ENCODE measurements at places on chromosomes 5 and 9. TPM values are rescaled to one million over a fixed set of nuclear protein-coding genes. Genes with fewer than 3 reads are reported as not detected.

DNA sequence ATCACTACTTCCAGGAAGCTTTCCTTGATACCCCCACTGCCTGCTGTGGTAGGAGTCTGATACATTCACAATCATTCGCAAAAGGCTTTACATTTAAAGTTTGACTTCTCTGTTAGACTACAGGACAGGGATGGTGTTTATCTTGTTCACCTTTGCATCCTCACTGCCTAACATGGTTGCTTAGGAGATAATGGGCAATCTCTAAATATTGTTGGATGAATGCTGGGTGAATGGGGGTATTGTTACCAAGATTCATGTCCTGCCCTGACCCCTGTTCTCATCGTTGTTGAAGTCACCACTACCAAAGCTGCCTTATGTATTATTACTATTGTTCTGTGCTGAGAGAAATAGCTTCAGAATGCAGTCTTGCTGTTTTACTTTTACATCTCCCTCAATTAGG lies 7.7 kb upstream of the TMEFF1 start:
- DNase-seq = no peak

- no peak for DNase-seq
Measured at GRCh38 chr5:159749146-159749545, 167.1 kb upstream of the ADRA1B start.

GRCh38 chr5:57559110-57559635 lies 76.6 kb upstream of the ACTBL2 start:
- DNase-seq = no peak

- DNase-seq = no peak
Measured at GRCh38 chr9:88567870-88568269, 32.9 kb downstream of the NXNL2 start.

GRCh38 chr5:52783226-52783959 lies 4.3 kb upstream of the ITGA1 start:
- no peak for DNase-seq

DNA sequence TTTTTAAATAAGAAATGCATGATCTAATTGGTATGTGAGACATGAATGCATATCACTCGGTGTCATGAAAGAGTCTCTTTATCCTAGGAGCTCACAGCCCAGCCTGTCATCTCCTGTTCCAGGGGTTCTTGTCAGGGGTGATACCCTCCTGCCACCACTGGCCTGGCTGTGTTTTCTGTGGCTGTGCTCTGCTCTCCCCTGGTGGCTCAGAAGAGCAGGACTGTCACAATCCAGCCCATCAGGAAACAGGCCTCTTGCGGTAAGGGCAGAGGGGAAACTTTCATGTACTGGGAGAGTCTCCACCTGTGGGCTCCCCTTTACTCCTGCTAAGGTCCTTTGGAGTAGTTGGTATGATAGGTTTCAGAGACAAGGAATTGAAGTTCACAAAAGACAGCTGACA lies 240.2 kb upstream of the GLRA1 start:
- no peak for DNase-seq

GRCh38 chr5:135871268-135871915 lies 24.2 kb downstream of the IL9 start:
- no peak for DNase-seq

GRCh38 chr9:100355561-100355960 lies 2.8 kb upstream of the TEX10 start:
- DNase-seq = no peak

GRCh38 chr5:168985454-168985853 lies 315.5 kb downstream of the SLIT3 start:
- DNase-seq = no peak

- DNase-seq = no peak
Measured at GRCh38 chr5:172173564-172174153, 14.4 kb downstream of the STK10 start.

GRCh38 chr9:130446101-130446861 lies 1.5 kb downstream of the ASS1 start:
- peak; percentile 87 for DNase-seq

DNA sequence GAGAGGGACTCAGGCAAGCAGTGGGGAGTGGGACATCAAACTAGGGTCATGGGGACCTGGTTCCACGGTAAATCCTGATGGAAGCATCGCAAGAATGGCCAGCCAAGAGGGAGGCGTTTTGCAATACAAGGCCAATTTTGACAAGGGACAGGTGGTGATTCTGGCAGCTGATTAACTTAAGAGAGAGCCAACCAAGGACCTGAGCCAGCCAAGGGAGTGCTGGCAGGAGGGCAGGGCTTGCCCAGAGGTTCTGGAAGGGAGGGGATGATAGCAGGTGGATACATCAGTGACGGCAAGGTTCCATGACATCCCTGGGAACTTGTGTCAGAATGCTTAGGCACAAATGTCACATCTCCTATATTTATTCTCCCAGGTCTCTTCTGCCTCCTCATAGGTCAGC lies 32.8 kb upstream of the PUM3 start:
- DNase-seq = no peak

- no peak for DNase-seq
Measured at GRCh38 chr5:4255441-4255840, 659.8 kb downstream of the IRX1 start.

DNA sequence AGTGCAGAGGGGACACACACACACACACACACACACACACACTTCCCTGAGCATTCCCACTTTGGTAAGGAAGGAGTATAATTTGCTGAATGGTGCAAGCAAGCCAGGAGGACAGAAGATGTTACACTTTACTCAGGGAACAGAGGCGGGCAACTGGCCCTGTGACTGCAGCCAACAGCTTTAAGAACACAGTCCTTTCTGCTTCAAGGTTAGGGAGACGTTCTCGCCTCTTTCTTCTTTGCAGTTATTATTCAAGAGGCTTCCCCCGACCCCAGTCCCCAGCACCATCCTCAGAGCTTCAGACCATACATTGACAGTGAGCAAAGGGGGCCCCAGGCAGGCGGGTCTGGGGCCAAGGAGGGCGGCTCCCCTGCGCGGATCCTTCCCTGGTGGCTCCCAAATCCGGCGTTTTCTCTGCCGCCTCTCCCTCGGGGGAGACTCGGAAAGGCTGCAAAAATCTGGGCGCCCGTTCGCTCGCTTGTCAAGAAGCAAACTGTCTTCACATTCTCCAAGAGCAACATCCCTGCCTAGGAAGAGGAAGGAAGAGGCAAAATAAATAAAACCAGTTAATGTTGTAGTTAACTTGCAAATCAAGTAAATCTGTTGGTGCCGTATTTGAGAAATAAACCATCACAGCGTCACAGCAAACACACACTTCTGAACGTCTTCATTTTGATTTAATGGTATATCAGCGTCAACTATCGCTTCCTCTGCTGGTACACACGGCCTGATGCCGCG lies 3.8 kb upstream of the LHX2 start:
- DNase-seq = no peak

GRCh38 chr9:19641046-19641445 lies 147.8 kb downstream of the SLC24A2 start:
- no peak for DNase-seq

DNA sequence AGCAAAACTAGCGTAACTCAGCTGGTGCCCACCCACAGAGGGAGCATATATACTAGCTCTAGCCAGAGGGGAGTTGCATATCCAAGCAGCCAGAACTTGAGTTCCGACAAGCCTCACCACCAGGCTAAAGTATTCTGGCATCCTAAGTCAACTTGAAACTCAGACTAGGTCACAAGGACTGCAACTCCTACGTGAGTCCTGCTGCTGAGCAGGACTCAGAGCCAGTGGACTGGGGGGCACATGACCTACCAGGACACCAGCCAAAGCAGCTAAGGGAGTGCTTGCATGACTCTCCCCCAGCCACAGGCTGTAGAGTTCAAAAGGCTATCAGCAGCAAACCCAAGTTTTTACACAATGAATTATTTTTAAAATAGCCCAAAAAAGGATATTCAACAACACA lies 26.1 kb downstream of the SPDL1 start:
- DNase-seq = no peak

- no peak for DNase-seq
Measured at GRCh38 chr9:83560169-83560826, 22.1 kb upstream of the FRMD3 start.

DNA sequence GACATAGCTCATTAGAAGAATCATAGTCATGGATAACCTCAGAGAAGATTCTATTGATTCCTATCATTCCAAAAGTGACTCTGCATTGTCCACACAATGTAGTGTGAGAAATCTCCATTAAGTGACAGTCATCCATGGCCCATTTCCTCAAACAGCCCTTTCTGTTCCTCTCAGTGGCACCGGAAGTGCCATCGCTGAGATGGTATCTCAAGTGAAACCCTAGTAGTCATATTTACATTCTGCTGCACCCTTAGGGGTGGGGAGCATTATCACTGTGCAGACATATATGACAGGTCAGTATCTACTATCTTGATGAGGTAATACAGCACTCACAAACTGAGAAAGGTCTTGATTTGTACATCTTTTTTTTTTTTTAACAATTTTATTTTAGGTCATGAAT lies 55.4 kb upstream of the MIER3 start:
- no peak for DNase-seq

GRCh38 chr5:135880801-135881200 lies 14.8 kb downstream of the IL9 start:
- no peak for DNase-seq

- peak; percentile 57 for DNase-seq
Measured at GRCh38 chr9:120928483-120929228, 2.1 kb upstream of the TRAF1 start.

- DNase-seq = no peak
Measured at GRCh38 chr9:78566948-78567675, 270.2 kb downstream of the PSAT1 start.

- no peak for DNase-seq
Measured at GRCh38 chr9:123162791-123163345, 105.5 kb downstream of the STRBP start.

The THOC3 gene
- polyA plus RNA-seq = 16.0 TPM

The GMCL2 gene
- polyA plus RNA-seq = not detected

The ARID3C gene
- polyA plus RNA-seq = not detected

The FOXD4L5 gene
- polyA plus RNA-seq = 1.4 TPM

The PCDHGA6 gene
- 3.6 TPM for polyA plus RNA-seq

The AGTPBP1 gene
- 12.7 TPM for polyA plus RNA-seq

The LAMC3 gene
- polyA plus RNA-seq = 2.4 TPM
